Smooth muscle cell of trachea (primary cell): ENCODE measurements at places on chromosomes 13 and 19. TPM values are rescaled to one million over a fixed set of nuclear protein-coding genes. Genes with fewer than 3 reads are reported as not detected.

Gene MEDAG
- 43.5 and 101 TPM in 2 replicates for total RNA-seq

Gene ZNF846
- 17.3 and 20.2 TPM in 2 replicates for total RNA-seq

Gene LGALS4
- total RNA-seq: not detected in 2 replicates

Gene ADM5
- 0.44 and 0.83 TPM in 2 replicates for total RNA-seq

Gene TMEM38A
- 1.9 and 5.6 TPM in 2 replicates for total RNA-seq

Gene HNRNPA1L2
- total RNA-seq: 2.0 and 4.9 TPM in 2 replicates

Gene ZNF285
- 4.0 and 9.5 TPM in 2 replicates for total RNA-seq

Gene CCNE1
- 4.1 and 6.0 TPM in 2 replicates for total RNA-seq

Gene SLC25A41
- under 0.01 TPM in 1 of 2 replicates, not detected in the other for total RNA-seq

Gene U2AF1L4
- total RNA-seq: 4.6 and 7.3 TPM in 2 replicates

Gene C19orf67
- total RNA-seq: 0.17 TPM in 1 of 2 replicates, not detected in the other

Gene DHDH
- total RNA-seq: not detected in 2 replicates

Gene DCLK1
- 14.1 and 19.5 TPM in 2 replicates for total RNA-seq

Gene FCHO1
- 0.29 and 0.83 TPM in 2 replicates for total RNA-seq

Gene C19orf85
- total RNA-seq: not detected in 2 replicates

Gene RGL3
- total RNA-seq: 5.1 and 5.3 TPM in 2 replicates

Gene HIPK4
- total RNA-seq: 0.17 TPM in 1 of 2 replicates, not detected in the other
